ENCODE measurements at places on chromosomes 4 and X. TPM values are rescaled to one million over a fixed set of nuclear protein-coding genes. Genes with fewer than 3 reads are reported as not detected.

SULT1B1 gene
- 2.1 TPM for total RNA-seq

NAT8L gene
- not detected for total RNA-seq

DMRTC1 gene
- total RNA-seq, result not detected

GAGE10 gene
- not detected for total RNA-seq

PHKA2 gene
- 7.8 TPM for total RNA-seq

FGFR3 gene
- 1.3 TPM for total RNA-seq

TRIM75 gene
- not detected for total RNA-seq

NALF2 gene
- total RNA-seq, result 0.17 TPM

SSX2 gene
- total RNA-seq, result not detected

SLC10A6 gene
- total RNA-seq, result 7.9 TPM

GLOD5 gene
- not detected for total RNA-seq

BEX1 gene
- total RNA-seq, result 0.33 TPM

LINC00632 gene
- 0.09 TPM for total RNA-seq

ABCG2 gene
- total RNA-seq, result 6.1 TPM

UGT2B11 gene
- not detected for total RNA-seq

Data from dermis lymphatic vessel endothelial cell (primary cell).